ENCODE measurements at places on chromosomes 11 and 22. TPM values are rescaled to one million over a fixed set of nuclear protein-coding genes. Genes with fewer than 3 reads are reported as not detected.

Gene LRRC32
- polyA plus RNA-seq: 25.9 TPM

Gene NPTXR
- 120 TPM for polyA plus RNA-seq

Gene SH3BP1
- polyA plus RNA-seq: 7.6 TPM

Gene CCDC81
- polyA plus RNA-seq: 0.22 TPM

Gene KDM4D
- polyA plus RNA-seq: 1.1 TPM

Gene HBD
- polyA plus RNA-seq: 1.5 TPM

Gene RASGRP2
- polyA plus RNA-seq: 5.9 TPM

Gene BIRC3
- 0.17 TPM for polyA plus RNA-seq

Gene DERL3
- 3.1 TPM for polyA plus RNA-seq

Gene SHANK2
- 9.2 TPM for polyA plus RNA-seq

Gene GGTLC3
- polyA plus RNA-seq: not detected

Gene ENTHD1
- polyA plus RNA-seq: not detected

Gene SUSD2
- 2.7 TPM for polyA plus RNA-seq

Gene PNPLA3
- 4.8 TPM for polyA plus RNA-seq

Gene MICAL3
- 30.9 TPM for polyA plus RNA-seq

Gene KDM4F
- not detected for polyA plus RNA-seq

Gene MPEG1
- 2.3 TPM for polyA plus RNA-seq

Gene TAF1D
- polyA plus RNA-seq: 31.3 TPM

Gene CALCA
- not detected for polyA plus RNA-seq
